Hematopoietic multipotent progenitor cell treated with erythropoietin and hydrocortisone succinate and interleukin-3 and kit ligand, for 17 days (in vitro differentiated cells): ENCODE measurements at places on chromosomes 11 and 22.

GRCh38 chr11:120883404-120884080 lies 140.4 kb upstream of the TBCEL start:
- DNase-seq, result no peak

DNA sequence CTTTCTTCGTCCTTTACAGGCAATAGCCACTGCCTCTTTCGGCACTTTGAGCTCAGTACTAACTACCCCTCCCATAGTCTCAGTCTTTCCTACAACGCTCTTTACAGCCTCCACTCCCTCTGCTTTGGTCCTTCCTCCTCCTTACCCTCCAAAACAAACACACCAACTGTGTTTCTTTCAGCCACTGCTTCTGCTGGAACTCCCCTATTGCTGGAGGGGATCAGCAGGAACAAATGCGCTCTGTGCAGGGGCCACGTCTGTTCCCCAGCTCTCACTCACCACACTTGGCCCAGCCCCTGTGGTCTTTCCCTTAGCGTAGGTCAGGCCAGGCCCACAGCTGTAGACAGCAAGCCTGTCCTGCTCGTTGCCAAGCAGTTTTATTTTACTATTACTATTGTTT lies 42.3 kb downstream of the PC start:
- no peak for DNase-seq

DNA sequence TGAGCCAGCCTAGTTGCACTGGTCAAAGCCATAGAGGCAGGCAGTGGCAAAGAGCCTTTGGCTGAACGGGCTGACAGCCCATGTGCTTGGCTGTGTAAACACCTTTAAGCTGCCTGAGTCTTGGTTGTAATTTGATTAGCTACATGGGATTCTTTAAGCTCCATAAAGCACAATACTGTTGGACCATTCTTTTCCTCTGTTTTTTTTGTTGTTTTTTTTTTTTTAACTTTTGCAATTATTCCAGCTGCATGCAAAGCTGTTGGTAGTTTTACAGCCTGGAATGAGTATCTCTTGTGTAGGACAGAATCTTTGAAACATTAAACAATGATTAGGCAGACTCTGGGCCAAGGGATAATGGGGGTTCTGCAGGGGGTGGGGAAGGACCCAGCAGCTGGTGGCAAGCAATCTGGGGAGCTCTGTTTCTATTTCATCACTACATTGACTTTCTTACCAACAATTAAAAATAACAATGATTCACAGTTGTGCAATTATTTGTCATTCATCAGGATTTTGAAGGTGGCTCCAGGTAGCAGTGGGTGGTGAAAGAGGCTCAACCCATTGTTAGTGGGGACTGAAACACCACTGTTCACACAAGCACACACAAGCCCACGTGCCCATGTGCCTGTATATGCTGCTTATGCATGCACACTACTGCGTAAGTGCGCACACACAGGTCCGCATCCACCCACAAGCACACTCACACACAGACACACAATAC lies 69.5 kb upstream of the CSNK2A3 start:
- no peak for DNase-seq

DNA sequence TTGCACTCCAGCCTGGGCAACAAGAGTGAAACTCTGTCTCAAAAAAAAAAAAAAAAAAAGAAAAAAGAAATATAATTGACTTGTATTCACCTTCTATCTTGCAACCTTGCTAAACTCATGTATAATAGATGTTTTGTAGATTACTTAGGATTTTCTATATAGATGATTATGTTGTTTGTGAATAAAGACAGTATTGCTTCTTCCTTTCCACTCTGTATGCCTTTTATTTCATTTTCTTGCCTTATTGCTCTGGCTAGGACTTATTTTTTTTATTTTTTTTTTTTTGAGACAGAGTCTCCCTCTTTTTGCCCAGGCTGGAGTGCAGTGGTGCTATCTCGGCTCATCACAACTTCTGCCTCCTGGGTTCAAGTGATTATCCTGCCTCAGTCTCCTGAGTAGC lies 29.7 kb upstream of the SOX10 start:
- DNase-seq, result no peak

DNA sequence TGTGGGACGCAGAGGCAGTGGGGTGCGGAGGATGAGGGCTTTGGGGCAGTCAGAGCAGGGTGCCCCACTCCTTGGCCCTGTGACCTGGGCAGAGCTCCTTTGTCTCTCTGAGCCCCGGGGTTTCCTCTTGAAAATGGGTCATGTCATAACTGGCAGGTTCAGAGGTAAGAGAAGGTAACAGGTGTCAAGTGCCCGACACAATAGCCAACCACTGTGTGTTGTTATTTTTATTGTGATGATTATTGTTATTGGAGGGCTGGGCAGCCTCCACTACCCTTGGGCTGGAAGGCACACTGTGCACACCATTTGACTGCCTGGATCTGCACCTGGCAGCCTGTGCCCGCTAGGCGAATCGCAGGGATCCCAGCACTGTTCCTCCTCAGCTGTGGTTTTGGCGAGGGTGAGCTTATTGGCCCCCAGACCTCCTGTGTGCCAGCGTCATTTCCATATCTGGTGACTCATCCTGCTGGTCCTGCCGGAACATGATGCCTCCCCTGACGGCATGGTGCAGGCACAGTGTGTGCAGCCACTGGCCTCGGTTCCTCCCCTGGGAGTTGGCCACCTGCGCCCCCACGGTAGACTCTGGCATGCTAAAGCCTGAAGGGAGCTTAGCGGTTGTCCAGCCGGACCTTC lies 15.4 kb upstream of the SOX10 start:
- DNase-seq, result no peak

DNA sequence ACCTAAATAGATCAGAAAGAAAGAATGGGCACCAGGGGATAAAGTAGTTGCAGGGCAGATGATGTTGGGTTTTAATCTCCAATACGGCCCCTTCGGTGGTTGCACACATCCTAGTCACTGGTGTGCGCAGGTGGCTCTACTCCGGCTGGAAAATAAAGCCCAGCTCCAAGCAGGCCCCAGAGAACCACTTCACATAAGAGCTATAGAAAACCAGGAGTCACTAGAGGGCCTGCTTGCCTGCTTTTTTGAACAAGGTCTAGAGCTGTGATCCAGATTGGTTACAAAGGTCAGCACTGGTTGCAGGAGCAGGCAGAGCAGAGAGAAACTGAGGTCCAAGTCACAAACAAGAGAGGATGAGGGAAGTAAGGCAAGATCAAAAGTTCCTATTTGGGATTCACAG lies 41.5 kb upstream of the MS4A8 start:
- no peak for DNase-seq

DNA sequence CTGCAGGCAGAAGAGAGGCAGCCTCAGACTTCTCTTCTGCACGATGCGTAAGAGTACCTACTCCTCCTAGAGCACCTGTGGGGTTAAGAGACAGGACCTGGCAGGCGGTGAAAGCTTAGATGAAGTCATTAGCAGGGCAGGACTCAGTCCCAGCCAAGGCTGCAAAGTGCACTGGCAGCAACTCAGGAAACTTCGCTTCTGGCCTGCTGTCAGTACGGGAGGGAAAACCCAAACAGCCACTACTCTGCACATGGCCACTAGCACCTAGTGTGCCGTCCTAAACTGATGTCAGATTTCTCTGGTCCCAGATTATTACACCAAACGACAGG lies 8.8 kb upstream of the KLHL35 start:
- DNase-seq, result no peak

DNA sequence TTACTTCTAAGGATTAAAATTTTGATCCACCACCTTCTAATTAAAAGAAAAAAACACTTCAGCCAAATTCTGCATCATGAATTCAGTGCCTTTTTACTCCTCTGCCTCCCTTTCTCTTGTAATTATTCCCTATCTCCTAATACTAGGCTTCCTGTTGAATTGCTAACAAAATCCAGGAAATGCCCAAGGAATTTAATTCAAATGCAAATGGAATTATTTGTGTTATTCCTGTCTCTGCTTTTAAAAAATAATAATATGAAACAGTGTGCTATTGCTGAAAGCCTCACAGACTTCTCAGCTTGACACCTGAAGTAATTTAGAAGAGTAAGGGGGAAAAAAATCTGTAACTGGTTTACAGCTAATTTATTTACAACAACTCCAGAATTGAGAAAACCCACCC lies 85.5 kb downstream of the DLG2 start:
- DNase-seq, result no peak
